ENCODE measurements at places on chromosomes 5 and 9.

DNA sequence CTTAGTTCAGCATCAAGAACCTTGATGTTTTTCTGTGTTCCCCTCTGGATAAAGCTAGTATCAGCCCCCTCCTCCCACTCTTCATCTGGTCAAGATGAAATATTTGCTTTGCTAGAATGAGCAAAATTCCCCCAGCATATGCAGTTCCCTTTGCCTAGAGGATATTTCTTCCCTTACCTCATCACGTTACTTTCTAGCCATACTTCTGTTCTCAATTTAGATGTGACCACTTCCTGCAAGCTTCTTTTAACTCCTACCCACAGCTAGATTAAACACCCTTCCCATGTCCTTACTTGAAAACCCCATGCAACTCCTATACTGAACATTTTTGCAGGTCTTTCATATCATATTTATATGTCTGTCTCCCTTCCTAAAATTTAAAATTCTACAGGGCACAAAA, 178.9 kb upstream of the TUSC1 start:
- DNase-seq, result no peak

- peak; percentile 52 for DNase-seq
Measured at GRCh38 chr9:132241840-132242620, 80.2 kb downstream of the NTNG2 start.

GRCh38 chr5:172640822-172641358, at the start of gene NEURL1B:
Gene NEURL1B, plus strand, starts transcription at chr5:172641263. Its CDS starts 144 bp downstream, at chr5:172641407.
- DNase-seq, result peak; percentile 83

GRCh38 chr5:173834071-173834771, 53.9 kb upstream of the CPEB4 start:
- DNase-seq, result no peak

DNA sequence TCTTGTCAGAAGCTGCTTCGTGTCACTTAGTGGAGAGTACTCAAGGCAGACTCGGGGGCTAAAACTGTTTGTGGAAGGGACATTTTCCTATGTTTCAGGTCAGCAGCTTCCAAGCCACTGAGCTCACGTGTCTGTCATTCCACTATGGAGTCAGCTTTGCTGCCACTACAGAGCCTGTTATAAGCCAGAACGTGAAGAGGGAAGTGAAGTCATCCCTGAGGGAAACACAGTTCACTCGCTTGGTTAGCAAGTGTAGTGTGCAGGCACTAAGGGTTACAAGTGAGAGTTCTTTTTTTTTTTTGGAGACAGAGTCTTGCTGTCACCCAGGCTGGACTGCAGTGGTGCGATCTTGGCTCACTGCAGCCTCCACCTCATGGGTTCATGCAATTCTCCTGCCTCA, 24.5 kb upstream of the LTC4S start:
- DNase-seq, result no peak

Measured in NCI-H146 (cell line).